ENCODE measurements at places on chromosomes 11 and 22.

- no peak for DNase-seq
Measured at GRCh38 chr11:68818181-68818580, 23.5 kb downstream of the CPT1A start.

- DNase-seq, result no peak
Measured at GRCh38 chr22:36386351-36386899, 1.3 kb downstream of the MYH9 start.

DNA sequence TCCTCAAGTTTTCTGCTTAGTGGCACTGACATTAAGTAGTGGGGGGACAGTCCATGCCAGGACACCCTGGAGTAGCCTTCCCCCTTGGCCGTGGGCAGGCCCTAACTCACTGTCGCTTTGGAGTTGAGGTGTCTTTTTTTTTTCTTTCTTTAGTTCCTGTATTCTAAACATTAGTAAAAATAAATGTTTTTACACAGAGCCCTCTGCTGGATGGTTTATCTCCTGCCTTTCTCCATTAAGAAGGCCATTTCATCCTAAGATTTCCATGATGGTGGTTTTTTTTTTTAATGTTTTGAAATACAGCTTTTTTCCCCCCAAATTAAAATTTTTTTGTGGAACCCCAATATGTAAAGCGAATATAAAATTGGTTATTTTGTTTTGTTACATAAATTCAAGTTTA, 1.8 kb upstream of the TIGD3 start:
- DNase-seq, result no peak

DNA sequence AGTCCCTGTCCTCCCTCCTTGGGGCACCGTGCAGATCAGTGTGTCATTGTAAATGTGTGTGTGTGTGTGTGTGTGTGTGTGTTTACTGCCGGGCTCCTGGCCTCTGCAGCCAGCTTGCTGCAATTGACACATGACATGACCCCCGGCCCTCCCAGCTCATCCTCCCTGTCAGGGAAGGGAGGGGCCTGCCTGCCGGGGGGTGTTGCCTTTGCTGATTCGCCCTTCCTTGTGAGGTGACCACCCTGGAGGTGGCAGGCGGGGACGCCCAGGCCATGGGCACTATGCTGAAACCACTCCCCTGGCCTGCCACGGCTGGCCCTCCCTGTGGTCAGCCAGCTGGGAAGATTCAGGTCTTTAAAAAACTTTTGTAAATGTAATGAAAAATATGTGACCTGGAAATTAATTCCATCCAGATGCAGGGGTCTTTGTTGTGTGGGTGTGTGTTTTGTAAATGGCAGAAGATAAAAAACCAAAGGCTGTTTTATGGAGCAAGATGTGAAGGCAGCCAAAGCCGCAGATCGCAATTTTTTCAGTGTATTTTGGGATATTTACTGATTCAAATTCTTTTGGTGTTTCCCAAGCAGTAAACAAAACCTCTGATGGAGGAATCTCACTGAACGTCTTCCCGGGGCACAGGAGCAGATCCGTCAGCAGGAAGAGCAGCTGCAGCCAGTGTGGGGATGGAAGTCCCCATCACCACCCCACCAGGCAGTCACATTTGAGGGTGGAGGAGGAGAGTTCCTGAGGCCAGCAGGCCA, 23.2 kb downstream of the SHISAL1 start:
- peak; percentile 53 for DNase-seq

GRCh38 chr11:46330154-46330553, 17.1 kb upstream of the DGKZ start:
- no peak for DNase-seq

GRCh38 chr22:23565915-23566704, 14.0 kb downstream of the IGLL1 start:
- DNase-seq, result no peak

- DNase-seq, result no peak
Measured at GRCh38 chr11:32597921-32598320, 14.3 kb downstream of the EIF3M start.

DNA sequence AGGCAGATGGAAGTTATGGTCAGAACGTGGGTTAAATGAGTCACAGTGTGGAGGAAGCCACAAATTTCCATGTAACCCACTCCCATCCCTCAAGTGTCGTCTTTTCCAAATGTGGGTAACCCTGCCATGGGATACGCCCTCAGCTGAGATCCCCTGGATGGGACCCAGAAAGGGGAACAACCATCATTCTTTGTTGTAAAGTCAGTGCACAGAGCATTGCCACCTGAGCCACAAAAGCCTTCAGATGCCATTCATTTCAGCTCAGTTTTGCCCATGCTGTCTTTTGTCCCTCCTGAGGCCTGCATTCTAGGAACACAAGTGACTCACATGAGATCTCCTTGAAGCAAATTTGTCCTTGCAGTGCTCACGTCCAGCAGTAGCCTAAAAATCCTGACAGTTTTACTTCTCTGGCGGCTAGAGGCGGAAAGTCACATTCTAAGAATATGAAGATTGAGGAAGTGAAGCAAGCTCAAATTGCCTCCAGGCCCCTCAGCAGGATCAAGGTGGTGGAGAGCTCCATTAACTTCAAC, 30.6 kb downstream of the MMP13 start:
- DNase-seq, result no peak

- DNase-seq, result peak; percentile 79
Measured at GRCh38 chr11:66070604-66071380, 720 bp downstream of the PACS1 start.

DNA sequence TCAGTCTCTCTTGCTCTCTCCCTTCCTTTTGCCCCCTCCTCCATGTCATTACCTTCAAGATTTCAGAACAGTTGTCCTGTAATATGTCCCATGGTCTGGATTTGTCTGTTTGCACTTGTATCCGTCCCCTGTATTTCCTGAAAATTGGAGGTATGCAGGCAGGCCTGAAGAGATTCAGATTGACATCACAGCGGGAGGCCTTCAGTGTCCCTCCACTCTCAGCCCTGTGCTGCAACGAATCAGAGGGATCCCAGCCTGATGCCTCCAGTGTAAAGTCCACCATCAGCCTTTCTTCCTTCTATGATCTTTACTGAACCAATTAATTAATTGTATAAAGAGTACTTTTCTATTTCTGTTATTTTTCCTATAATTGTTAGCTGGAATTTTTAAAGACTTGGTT, 57.3 kb downstream of the ELMOD1 start:
- DNase-seq, result no peak

DNA sequence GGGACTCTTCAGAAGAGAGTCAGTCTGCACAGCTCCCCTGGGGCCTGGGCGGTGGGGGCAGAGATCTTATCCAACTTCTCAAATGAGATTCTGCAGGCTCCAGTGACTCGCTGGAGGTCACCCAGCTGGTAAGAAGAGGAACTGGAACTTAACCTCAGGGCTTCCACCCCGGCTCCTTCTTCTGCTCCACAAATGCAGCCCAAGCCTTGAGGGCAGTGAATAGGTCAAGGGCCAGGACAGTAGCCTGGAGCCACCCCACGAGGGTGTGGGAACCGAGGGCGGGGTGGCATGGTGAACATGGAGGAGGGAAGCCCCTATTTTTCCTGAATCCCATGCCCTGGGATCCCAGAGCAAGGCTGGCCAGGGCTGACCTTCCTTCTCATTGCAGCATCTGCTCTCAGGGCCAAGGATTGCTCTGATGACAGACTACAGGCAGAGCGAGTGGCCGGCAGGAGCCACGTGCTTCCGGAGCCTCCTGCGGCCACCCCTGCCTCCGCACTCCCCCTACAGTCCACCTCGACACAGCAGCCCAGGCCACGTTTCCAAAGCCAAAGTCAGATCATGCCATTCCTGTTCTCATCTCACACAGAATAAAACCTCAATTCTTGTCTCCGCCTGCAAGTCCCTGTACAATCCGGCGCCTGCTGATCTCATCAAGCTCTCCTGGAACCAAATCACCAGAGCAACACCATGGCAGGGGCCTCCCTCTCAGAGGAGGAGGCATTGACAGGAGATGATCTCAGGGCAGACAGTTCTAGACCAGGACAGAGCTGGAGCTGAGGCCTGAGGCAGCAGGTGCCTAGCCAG, 21.1 kb upstream of the UPK3A start:
- DNase-seq, result peak; percentile 72

DNA sequence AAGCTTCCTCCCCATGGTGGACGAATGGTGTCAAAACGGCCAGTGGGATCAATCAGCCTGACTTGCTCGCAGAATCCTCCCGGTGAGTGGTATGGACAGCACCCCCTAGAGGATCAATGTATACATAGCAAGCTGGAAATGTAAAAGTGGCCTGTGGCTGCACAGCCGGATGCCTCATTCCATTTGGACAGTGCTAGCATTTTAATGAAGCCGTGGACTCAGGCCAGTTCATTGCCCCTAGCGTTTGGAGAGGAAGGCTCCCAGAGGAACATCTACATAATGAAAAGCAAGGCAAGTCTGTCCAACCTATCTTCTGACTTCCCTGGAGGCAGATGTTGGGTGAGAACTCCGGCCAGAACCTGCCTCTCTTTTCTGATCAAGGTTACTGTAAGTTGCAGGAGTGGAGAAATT, 942.3 kb downstream of the NTM start:
- no peak for DNase-seq

DNA sequence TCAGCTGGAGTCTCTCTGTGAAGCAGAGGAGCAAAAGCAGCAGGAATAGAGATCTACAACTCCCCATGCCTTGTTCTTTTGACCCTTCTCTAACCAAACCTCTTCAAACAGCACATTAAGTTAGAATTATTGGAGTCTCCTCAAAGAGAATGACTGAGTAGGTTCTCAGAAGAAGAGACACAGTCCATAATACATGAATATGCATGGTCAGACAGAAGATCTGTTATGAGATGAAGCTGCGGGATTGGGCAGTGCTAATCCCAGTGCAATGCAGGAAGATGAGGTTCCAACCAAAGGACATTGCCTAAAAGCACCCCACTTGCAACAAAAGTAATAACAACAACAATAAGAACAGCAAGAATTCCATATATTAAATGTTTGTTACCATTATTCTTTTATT, 887.9 kb upstream of the TENM4 start:
- no peak for DNase-seq

GRCh38 chr22:28977481-28977971, 84.1 kb downstream of the C22orf31 start:
- no peak for DNase-seq

GRCh38 chr11:29527391-29527936, 489.4 kb downstream of the KCNA4 start:
- DNase-seq, result no peak

- no peak for DNase-seq
Measured at GRCh38 chr11:116042146-116042545, 537.9 kb upstream of the CADM1 start.

DNA sequence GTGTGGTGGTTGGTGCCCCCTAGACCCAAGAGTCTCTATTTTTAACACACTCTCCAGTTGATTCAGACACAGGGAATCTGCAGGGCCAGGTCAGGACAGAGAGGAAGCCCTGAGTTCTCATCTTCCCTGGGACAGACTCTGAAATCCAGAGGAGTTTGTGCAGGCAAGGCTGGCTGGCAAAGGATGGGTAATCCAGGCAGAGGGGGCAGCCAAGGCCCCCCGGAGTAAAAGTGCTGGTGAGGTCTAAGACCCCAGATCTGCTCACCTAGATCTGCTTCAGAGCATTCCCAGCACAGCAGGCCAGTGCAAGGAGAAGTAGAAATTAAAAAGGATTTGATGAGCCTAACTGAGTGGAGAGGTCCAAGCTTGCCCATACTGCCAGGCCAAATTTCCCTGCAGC, 40.6 kb upstream of the MN1 start:
- no peak for DNase-seq

GRCh38 chr11:62333768-62334167, 3.5 kb upstream of the ASRGL1 start:
- DNase-seq, result no peak

- DNase-seq, result no peak
Measured at GRCh38 chr11:87290304-87290922, 252.7 kb downstream of the TMEM135 start.

DNA sequence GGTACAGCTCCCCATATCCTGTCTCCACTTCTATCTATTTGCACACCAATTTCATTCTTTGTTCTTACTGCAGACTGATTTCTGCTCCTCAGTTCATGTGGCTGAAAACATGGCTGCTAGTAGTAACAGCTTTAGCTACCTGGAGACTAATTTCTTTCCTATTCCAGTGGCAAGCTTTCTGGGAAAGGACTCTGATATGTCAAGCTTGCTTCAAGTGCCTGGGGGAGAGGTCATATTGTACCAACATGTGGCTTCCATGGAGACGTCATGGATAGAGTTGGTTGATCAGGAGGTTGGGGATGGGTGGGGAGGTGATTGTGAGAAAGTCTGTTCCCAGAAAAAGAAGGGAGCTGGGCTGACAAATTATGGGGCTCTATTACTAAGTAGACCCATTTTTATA, 44.9 kb downstream of the ADM start:
- no peak for DNase-seq

DNA sequence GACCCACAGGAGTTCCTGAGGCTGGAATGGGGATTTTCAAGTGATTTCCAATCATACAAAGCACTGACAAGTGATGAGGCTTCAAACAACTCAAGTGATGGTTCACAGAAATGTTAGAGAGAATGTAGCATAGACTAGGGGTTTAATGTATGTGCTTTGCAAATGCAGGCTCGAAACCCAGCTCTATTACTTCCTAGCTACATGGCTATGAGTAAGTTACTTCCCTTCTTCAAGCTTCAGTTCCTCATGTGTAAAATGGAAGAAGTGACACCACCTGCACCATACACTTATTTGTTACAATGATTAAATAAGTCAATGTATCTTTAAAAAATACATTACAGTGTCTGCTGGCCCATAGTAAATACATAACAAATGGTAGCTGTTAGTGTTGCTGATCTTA, 139.8 kb downstream of the CCDC81 start:
- DNase-seq, result no peak

DNA sequence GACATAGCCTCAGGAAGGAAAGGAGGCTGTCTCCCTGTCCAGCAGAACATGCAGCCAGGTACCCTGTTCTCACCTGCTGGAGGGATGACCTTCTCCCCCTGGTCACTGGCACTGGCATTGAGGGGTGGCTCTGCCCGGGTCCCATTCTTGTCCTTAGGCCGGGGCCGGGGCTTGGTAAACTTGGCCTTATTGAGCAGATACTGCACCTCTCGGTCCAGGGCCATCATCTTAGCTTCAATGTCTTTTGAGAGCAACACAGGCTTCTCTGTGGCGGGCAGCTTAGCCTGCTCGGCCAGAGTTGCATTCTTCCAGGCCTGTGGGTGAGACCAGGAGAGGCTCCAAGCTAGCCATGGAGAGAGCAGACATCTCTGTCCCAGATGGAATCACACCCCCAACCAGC, 10.5 kb downstream of the HYOU1 start:
- no peak for DNase-seq

- DNase-seq, result peak; percentile 95
Measured at GRCh38 chr11:64745521-64746328, 1.8 kb upstream of the RASGRP2 start.

DNA sequence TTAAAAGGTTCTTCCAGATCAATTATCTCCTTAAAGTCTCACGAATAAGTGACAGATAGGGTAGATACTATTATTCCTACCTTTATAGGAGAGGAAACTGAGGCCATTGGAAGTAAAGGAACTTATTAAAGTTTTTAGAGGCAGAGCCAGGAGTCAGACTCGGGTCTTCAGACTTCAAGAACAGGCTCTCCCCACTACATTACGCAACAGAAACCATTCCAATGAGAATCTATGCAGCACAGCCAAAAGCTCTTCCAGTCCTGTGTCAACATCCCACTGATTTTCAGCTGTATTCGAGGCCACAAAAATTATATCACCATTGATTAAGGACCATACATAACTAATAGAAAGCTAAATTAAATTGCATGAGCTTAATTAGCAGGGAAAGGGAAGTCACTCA, 77.4 kb downstream of the RELT start:
- no peak for DNase-seq

- no peak for DNase-seq
Measured at GRCh38 chr11:127074151-127074761, 73.7 kb upstream of the KIRREL3 start.

- no peak for DNase-seq
Measured at GRCh38 chr11:20443596-20443995, 56.1 kb downstream of the PRMT3 start.

- DNase-seq, result peak; percentile 92
Measured at GRCh38 chr11:65314501-65315203, at the start of gene CDC42EP2. Gene CDC42EP2 (plus strand): TSS chr11:65314866. CDS start chr11:65320899, 6,033 bp downstream.
